ENCODE measurements at places on chromosomes 5 and 9. TPM values are rescaled to one million over a fixed set of nuclear protein-coding genes. Genes with fewer than 3 reads are reported as not detected.
A peak's percentile ranks its signal among the peaks of the same experiment; 100 is the strongest.

- no peak for DNase-seq
Observed at GRCh38 chr5:26563979-26564378, 474.4 kb downstream of the CDH9 start.

DNA sequence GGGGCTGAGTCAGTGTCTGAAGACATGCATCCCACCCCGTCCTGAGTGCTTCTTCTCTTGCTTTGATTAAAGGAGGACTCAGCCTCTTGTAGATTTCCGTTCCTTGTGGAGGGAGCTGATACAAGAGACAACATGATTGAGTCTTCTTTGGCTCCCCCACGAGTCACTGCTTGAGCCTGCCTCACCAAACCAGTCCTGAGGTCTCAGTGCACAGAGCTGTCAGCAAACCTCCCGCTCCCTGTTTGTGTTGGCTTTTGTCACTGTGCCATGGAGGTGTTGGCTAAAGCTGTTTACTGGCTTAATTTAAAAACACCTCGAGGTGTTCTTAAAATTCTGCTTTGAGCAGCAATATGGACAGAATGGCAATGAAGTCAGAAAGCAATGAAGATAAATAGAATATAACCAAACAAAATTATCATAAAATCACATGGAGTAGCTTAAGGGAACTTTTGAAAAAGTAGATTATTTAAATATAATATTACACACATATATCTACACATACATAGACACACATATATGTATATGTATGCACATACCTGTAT lies 234.1 kb upstream of the ANKRD55 start:
- DNase-seq, result no peak

DNA sequence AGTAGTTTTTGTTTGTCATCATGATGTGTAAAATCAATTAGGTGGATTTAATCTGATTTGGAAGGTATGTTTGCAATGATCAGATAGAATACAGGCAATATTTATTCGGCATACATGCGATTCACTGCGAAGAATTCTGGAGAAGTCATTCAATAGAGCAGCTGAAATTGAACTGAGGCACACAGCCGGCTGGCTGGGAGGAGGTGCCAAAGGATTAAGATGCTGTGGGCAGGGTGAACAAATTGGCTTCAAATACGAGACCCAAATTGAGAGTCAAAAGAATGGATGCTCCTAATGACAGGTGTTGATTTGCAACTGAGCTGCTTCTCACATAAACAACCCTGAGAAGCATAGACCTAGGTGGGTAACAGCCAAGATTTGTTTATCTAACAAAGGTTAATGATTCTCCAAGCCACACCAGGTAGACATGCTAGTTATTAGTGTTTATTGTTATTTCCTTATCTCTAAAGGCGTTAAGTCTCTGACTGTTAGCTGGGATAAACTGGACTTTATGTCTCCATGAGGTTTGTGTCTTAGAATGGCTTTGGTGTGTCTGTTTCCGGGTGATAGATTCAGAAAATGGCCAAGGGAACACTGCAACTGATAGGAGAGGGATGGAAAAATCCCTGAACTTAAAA lies 55.3 kb upstream of the CLINT1 start:
- DNase-seq, result no peak

DNA sequence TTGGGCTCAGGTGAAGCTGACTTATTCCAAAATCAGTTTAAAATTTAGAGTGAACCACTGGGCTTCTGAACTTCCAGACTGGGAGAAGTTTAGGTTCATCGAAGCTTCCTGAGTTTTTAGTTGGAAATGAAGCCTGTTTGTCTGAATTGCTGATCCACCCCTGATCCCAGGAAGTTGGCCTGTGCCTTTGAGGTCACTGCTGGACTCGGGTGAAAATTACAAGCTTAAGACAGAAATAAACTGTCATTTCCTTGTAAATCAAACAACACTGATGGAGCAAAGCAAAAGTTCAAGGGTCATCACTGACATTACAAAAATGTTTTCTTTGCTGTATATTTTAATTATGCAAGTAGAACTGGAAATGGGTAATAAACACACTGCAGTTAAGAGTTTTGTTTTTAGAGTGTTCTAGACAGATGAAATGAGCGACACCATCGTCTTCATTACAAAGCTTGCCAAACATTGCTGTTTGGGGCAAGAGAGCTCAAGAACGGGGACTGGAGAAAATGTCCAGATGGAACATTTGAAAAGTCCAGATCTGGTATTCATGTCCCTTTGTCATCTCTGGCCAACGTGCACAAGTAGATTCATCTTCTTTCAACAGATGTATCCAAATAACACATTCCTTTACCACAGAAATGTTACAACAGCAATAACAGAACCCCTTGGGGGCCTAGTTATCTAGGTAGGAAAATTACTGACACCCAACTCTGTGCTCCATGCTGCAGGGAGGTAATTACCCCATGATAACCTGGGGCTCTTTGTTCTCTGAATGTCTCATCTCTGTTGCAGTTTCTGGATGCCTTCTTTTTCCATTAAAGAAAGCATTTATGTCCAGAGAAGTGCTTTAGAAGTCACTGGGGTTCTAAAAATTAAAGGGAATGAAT lies 142.4 kb upstream of the ERCC6L2 start:
- no peak for DNase-seq

DNA sequence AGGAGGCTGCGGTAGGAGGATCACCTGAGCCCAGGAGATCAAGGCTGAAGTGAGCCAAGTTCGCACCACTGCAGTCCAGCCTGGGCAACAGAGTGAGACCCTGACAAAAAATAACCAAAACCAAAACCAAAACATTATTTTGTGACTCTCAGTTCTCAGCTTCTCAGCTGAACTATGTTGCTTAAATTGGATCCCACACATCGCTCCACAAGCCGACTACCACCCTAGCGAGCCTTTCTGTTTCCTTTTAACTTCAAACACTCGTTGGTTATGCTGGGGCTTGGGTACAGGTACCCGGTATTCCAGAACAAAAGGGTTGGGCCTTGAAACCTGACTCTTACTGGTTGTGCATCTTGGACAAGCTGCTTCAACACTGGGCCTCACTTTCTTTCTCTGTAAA lies 3.8 kb upstream of the PTGS1 start:
- DNase-seq, result peak; percentile 5

DNA sequence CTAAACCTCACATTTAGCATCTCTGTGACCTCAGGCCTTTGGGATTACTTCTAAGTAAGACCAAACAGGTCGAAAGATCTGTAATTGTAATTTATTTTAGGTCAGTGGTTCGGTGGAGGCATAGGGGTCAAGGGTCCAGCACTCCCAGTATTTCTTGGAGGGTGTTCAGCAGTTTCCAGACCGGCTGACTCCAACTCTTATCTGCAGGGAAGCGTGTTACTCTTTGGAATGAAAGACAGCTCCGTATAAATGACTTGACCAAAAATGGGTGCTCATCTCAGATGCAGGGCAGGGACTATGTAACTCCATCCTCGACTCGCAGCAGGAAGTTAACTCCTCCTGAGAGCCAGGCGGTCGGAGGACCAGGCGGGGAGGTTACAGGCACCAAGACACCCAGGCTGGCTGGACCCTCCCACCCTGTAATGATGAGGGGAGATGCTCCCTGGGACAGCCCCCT lies 620 bp upstream of the VPS13A start:
- no peak for DNase-seq

DNA sequence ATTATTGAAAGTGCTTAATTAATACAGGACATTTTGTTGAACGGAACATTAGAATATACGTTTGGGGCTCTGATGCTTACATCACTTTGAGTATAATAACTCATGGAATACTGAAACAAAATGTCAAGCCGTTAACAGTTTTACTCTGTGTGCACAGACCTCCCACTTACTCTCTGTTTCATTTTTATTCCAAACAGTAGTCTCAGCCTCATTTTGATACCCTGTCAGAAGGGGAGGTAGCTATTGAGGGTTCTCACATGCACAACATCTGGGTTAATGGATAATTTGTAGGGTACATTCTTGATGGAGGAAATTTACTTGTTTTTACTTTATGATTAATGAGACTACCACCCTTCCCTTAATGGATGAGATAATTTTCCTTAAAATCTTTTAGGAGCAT lies 59.0 kb downstream of the SCAMP1 start:
- DNase-seq, result no peak

- DNase-seq, result no peak
Observed at GRCh38 chr5:43658509-43658908, 55.5 kb downstream of the NNT start.

DNA sequence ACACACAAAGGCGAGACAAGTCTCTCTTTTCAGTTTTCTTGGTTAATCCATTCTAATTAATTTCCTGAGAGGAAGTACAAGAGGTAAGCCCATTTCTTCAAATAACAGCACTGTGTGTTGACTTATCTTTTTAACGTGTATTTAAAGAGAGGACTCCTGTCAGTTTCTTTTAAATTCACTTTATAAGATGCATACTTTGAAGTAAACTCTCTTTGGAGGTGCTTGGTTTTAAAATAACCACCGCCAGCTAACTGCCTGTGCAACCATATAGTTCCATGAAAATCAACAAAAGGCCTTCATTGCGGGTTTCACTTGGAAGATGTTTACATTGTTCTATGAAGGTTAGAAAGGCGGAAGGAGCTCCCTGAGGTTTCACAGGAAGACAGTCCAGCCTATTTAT lies 13.1 kb upstream of the SERINC5 start:
- DNase-seq, result no peak

DNA sequence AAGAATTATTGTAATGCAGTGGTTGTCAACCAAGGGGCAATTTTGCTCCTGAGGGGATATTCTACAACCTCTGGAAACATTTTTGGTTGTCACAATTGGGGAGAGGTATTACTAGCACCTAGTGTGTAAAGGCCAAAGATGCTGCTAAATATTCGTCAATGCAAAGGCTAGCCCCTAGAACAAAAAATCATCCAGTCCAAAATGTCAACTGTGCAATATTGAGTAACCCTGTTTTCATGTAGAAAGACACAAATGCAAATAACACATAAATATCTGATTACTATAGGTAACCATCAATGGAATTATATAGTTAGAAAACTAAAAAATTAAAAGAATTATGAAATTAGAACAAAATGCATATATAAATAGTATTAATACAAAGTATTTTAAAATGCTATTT lies 26.1 kb downstream of the RNF145 start:
- no peak for DNase-seq

- DNase-seq, result no peak
Observed at GRCh38 chr5:110001648-110002047, 311.9 kb downstream of the MAN2A1 start.

GRCh38 chr5:72693546-72694205 lies 122.8 kb upstream of the TNPO1 start:
- no peak for DNase-seq

GRCh38 chr5:59104400-59105127 lies 521.7 kb downstream of the RAB3C start:
- DNase-seq, result no peak

GRCh38 chr5:14742498-14742897 lies 78.0 kb downstream of the OTULIN start:
- no peak for DNase-seq

DNA sequence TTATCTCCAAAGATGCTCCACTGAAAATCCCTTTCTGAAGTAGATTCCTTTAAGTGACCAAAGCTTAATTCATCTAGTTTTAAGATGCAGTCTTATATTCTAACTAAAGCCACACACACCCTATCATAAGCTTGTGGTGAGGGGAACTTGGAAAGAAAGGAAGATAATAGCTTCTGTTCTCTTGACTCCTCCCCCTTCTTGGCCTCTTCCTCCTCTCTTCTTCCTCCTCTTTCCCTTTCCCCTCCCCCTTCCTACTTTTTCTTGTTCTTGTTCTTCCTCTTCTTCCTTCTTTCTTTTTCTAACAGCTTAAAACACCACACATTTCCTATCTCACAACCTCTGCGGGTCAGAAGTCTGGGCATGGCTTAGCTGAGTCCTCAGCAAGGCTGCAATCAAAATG lies 23.5 kb downstream of the IL7R start:
- no peak for DNase-seq

- DNase-seq, result no peak
Observed at GRCh38 chr5:10896016-10896415, 135.0 kb upstream of the DAP start.

DNA sequence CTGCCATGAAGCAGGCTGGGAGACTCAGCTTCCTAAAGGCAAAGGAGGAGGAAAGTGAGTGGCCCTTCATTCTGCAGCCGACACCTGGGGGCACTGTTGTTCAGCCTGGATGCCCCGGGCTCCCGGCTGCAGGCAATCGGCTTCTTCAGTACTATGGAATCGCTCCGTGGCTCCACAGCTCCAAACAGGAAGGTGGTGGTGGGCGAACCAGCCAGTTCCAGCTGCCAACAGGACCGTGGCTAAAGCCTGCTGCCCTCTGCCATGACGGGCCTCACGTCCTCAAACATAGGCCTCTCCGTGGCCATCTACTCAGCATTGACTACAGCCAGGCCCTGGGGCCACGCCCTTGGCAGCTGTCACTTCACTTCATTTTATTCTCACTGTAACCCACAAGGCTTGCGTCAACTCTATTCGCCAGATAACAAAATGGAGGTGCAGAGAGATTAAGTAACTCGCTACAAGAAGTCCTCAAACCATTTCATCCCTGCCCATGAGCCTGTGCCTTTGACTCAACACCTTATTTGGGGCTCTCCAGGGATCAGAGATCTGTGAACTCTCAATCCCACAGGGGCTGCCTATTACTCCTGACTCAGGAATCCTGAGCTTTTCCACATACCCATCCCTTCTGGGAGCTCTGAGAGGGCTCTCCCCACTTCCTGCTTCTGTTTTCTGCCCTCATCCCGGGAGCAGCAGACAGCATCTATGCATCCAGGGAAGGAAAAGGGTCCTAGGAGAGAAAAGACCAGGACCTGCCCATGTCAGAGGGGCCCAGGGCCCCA lies 38.0 kb downstream of the PAX5 start:
- peak; percentile 47 for DNase-seq

DNA sequence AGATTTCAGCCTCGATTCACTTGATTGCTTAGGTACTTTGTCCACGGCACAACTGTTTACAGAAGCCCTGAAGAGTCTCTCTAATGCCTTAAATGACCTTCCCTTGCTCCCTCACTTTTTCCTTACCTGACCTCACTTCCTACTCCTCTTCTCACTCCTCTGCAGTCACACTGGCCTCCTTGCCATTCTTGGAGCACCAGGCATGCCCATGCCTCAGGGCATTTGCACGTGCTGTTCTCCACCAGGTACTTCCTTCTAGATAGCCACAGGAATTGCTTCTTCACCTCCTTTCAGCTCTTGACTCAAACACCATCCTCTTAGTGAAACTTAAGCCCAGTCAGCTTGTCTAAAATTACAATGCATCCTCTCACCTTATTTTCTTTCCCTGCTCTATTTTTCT lies 52.4 kb upstream of the TRAF1 start:
- no peak for DNase-seq

DNA sequence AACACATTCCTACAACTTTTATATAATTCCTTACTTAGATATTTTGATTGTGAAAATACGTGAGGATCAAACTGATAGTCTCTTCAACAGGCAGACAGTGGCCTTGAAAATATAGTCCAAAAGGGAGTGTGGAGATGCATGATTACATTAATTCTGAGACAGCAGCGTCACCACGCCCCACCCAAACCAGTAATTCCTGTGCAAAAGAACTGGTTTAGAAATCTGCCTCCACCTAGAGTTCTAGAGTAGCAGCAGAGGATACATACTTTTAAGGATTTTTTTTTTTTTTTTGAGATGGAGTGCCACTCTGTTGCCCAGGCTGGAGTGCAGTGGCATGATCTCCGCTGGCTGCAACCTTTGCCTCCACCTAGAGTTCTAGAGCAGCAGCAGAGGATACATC lies 1.6 kb upstream of the TUT7 start:
- DNase-seq, result no peak

Gene PSIP1
- 29.1 TPM for total RNA-seq

Gene APBA1
- total RNA-seq, result 7.8 TPM

Gene CWC27
- 22.3 TPM for total RNA-seq

Gene IL33
- total RNA-seq, result 50.1 TPM

Gene REEP2
- 17.0 TPM for total RNA-seq

Gene ALDH1A1
- 24.3 TPM for total RNA-seq

Gene PCDHGB4
- total RNA-seq, result 4.4 TPM

Gene SPATA31D4
- total RNA-seq, result not detected

Gene TSLP
- 2.8 TPM for total RNA-seq

Gene SEMA6A
- total RNA-seq, result 3.8 TPM

Measured in left cardiac atrium (tissue), 4 donors.